ENCODE measurements at places on chromosomes 6 and 20.

DNA sequence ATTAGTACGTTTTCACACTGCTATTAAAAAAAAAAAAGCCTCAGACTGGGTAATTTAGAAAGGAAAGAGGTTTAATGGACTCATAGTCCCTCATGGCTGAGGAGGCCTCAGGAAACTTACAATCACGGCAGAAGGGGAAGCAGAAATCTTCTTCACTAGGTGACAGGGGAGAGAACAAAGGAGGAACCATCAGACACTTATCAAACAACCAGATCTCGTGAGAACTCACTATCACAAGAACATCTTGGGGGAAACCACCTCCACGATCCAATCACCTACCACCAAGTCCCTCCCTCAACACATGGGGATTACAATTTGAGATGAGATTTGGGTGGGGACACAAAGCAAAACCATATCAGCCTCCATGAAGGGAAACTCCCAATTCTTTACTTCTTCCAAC lies 85.2 kb upstream of the MAFB start:
- H3K27me3 ChIP-seq, result no peaks in the 10 kb centered on the region
- no peaks in the 10 kb centered on the region for H3K36me3 ChIP-seq
- H3K4me3 ChIP-seq, result no peak overlapping the region
- no peaks in the 10 kb centered on the region for H3K4me1 ChIP-seq
- H3K27ac ChIP-seq, result no peak overlapping the region

GRCh38 chr6:136284909-136285308 lies 4.7 kb downstream of the BCLAF1 start:
- H3K4me3 ChIP-seq, result no peak overlapping the region
- H3K4me1 ChIP-seq, result peaks cover 49% of the 10 kb centered on the region
- H3K36me3 ChIP-seq, result peaks cover 19% of the 10 kb centered on the region
- peak overlapping the region; percentile 37 for H3K27ac ChIP-seq
- H3K27me3 ChIP-seq, result no peaks in the 10 kb centered on the region

- peaks cover 35% of the 10 kb centered on the region for H3K4me1 ChIP-seq
- H3K27ac ChIP-seq, result peak overlapping the region; percentile 97
- no peak for DNase-seq
- peak overlapping the region; percentile 80 for H3K4me3 ChIP-seq
Measured at GRCh38 chr6:26197933-26198721, 110.9 kb downstream of the HFE start.

DNA sequence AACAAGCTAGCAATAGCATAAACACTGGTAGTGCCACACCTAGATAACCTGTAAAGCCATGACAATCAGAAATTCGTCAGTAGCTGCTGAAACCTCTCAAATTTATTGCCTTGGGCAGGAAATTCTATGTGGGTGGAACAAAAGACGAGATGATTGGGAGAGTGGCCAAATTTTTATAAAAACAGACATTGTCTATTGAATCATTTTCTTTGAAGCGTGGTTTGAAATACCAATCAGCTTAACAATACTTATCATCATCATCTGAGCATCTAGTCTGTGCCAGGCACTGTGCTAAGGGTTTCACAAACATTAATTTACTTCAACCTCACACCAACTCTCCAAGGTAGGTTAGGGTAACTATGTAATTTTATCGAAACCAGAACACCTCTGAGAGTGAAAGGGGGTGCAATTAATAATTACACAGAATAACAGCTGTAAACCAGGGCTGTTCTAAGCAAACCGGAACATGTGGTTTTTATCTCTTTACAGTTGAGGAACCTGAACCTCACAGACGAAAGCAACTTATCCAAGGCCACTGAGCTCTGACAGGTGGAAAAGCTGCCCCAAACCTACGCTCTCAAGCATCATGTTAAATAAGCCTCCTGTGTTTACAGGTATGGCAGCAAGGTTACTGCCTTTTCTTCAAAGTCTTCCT lies 43.4 kb downstream of the NHSL1 start:
- no peak overlapping the region for H3K4me3 ChIP-seq
- H3K27ac ChIP-seq, result no peak overlapping the region
- no peaks in the 10 kb centered on the region for H3K4me1 ChIP-seq
- no peak for DNase-seq
- H3K36me3 ChIP-seq, result no peaks in the 10 kb centered on the region

DNA sequence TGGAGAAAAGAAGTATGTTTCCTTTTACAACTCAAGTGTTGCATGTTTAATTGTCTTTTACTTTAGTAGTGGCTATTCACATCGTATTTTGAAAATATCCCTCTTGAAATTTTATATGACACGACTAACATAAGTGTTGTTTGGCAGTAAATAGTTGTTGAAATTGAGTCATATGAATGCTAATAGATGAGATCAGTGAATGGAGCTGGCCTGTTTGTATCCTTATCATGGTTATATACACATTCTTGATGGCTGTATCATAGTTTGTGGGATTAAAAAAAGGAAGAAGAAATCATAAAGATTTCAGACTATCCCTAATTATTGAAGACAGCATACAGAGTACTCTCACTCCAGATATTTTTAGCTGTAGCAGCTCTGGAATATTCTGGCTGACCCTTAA lies 8.2 kb upstream of the RAE1 start:
- H3K27me3 ChIP-seq, result peaks cover 4% of the 10 kb centered on the region
- H3K36me3 ChIP-seq, result no peaks in the 10 kb centered on the region
- no peak for DNase-seq
- no peak overlapping the region for H3K4me3 ChIP-seq
- H3K27ac ChIP-seq, result no peak overlapping the region

- no peak overlapping the region for H3K27ac ChIP-seq
- no peak for DNase-seq
- H3K36me3 ChIP-seq, result peaks cover 2% of the 10 kb centered on the region
- peaks cover 13% of the 10 kb centered on the region for H3K4me1 ChIP-seq
Measured at GRCh38 chr20:38447931-38448675, 13.0 kb upstream of the SNHG17 start.

- H3K36me3 ChIP-seq, result no peaks in the 10 kb centered on the region
- no peaks in the 10 kb centered on the region for H3K27me3 ChIP-seq
- peaks cover 31% of the 10 kb centered on the region for H3K4me1 ChIP-seq
- no peak overlapping the region for H3K4me3 ChIP-seq
Measured at GRCh38 chr6:38261626-38262025, 378.1 kb downstream of the BTBD9 start.

DNA sequence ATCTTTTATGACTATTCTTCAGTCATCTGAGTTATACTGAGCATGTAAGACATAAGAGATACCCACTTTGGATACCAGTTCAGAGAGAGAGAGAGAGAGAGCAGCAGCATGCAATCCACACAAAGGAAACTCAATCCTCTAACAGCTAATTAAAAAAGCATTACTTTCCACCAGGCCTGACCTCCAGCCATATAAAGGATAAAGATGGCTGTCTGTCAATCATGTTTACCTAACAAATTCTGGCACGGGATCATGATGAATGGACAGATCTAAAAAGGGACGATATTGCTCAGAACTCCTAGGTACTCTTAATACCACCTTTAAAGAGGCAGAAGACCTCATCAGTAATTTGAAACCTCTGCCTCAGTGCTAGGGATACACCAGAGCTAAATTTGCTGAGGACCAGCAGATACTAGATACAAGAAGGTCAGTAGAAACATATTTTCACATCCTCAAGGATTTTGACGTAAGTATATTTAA lies 159.2 kb downstream of the RPS12 start:
- H3K36me3 ChIP-seq, result no peaks in the 10 kb centered on the region
- H3K27ac ChIP-seq, result no peak overlapping the region
- H3K4me3 ChIP-seq, result no peak overlapping the region
- no peaks in the 10 kb centered on the region for H3K27me3 ChIP-seq
- no peaks in the 10 kb centered on the region for H3K4me1 ChIP-seq
- DNase-seq, result no peak

GRCh38 chr6:36340618-36341454 lies 4.1 kb upstream of the BNIP5 start:
- H3K4me1 ChIP-seq, result peaks cover 9% of the 10 kb centered on the region
- peak overlapping the region; percentile 70 for H3K4me3 ChIP-seq
- DNase-seq, result peak; percentile 42
- H3K27me3 ChIP-seq, result peaks cover 5% of the 10 kb centered on the region
- peak overlapping the region; percentile 34 for H3K27ac ChIP-seq
- H3K36me3 ChIP-seq, result no peaks in the 10 kb centered on the region

- H3K4me3 ChIP-seq, result no peak overlapping the region
- H3K27ac ChIP-seq, result no peak overlapping the region
- H3K27me3 ChIP-seq, result peaks cover 10% of the 10 kb centered on the region
- H3K4me1 ChIP-seq, result 0 out of 2 replicates have a peak, but pooled peaks cover 2% of the 10 kb centered on the region
Measured at GRCh38 chr6:108799791-108800190, 48.4 kb upstream of the ARMC2 start.

DNA sequence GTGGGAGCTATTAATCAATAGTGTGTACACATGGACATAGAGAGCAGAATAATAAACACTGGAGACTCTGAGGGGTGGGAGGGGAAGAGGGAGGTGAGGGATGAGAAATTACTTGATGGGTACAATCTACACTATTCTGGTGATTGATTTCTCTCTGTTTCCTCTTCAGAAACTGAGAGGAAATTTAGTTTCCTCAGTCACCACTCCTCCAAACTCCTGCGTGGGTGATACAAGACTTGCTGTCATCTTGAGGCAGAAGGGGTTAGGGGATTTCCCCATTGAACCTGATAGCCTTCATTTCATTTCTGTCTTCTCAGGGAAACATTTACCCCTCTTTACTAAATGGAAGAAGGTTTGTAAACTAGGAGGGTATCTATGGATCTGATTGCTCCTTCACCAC lies 84.3 kb upstream of the ESR1 start:
- no peaks in the 10 kb centered on the region for H3K36me3 ChIP-seq
- no peak for DNase-seq
- H3K27me3 ChIP-seq, result no peaks in the 10 kb centered on the region
- no peak overlapping the region for H3K4me3 ChIP-seq
- no peak overlapping the region for H3K27ac ChIP-seq
- H3K4me1 ChIP-seq, result no peaks in the 10 kb centered on the region

All from Panc1 (cell line).